ENCODE measurements at places on chromosomes 4 and X.

- no peak for DNase-seq
Measured at GRCh38 chr4:6502747-6503465, 30.5 kb upstream of the PPP2R2C start.

DNA sequence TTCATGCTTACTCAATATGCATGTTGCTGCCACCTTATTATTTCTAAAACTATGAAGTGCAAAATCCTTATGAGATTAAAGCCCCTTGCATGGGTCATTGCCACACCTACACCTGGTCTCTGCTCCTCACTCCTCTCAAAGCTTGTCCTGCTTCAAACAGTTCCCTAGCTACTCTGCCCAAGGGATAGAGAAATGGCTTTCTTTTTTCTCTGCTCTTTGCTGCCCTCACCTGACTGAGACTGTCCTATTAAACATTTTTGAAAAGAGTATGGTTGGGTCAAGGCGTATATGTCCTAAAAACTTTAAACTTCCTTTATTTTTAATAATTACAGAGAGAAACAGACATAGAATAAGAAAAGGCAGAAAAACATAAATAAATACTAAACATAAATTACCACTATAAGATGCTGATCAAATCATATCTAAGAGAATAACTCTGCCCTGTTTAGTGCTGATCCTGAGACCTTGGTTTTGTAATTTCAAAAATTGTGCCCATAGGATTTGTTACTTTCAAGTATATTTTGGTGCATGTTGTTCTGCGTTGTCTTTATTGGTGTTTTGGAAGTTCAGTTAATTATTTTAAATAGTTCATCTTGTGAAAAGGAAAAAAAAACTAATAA is 704.9 kb upstream of the PABPC4L start:
- DNase-seq = peak; percentile 5

- DNase-seq = no peak
Measured at GRCh38 chrX:47697181-47697580, 38.2 kb upstream of the UXT start.

GRCh38 chr4:2545321-2546013 is 9.0 kb downstream of the FAM193A start:
- DNase-seq = no peak

- no peak for DNase-seq
Measured at GRCh38 chr4:89142691-89143669, 31.6 kb downstream of the TIGD2 start.

GRCh38 chr4:48108309-48109073 is 25.6 kb downstream of the TXK start:
- DNase-seq = no peak

GRCh38 chr4:102355748-102356147 is 10.5 kb upstream of the SLC39A8 start:
- DNase-seq = peak; percentile 36

- no peak for DNase-seq
Measured at GRCh38 chr4:34619531-34620162, 1624.7 kb downstream of the ARAP2 start.

DNA sequence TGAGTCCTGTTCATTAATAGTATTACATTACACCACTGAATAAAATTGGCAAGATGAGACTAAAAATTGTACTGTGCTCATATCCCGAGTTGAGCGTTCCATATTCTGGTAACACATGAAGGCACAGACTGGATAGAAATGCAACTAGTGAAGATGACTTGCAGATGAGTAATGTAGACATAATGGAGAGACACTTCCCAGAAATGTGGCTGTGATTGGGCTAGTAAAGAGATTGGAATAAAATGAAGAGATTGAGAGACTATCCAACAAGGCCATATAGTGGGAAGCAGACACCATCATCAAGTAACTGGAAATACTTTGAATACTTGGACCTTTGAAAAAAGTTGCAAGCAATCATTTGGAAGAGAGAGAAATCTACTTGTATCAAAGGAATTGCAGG is 77.3 kb downstream of the DCAF8L1 start:
- DNase-seq = no peak

DNA sequence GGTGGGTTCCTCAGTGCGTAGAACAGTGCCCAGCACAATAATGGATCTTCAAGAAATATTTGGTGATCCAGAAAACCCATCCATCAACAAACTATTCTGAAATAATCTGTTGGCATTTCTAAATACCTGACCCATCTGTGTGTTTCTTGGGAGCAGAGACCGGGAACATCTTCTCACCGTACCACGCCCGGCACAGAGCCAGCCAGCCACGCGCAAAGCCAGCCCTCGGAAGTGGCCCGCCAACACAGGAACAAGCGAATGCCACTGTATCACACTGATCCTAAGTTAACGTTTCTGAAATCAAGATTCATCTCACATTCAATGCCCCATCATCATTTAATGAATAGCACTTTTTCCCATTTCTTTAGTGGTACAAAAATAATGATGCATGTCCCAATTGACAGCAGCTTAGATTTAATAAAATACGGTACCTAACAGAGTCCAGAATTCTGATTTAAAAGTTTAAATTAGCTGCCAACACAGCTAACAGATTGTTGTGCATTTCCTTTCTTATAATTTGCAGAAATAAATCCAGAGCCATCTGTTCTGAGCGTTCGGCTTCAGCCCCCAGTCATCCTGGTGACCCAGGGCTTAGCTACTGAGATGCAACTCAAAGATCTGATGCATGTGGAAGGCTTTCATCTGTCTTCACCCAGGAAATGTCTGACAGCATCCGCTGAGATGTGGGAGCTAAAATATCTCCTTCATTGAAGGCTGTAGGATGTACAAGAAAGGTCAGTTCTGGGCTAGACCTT is 44.2 kb downstream of the JAKMIP1 start:
- no peak for DNase-seq

DNA sequence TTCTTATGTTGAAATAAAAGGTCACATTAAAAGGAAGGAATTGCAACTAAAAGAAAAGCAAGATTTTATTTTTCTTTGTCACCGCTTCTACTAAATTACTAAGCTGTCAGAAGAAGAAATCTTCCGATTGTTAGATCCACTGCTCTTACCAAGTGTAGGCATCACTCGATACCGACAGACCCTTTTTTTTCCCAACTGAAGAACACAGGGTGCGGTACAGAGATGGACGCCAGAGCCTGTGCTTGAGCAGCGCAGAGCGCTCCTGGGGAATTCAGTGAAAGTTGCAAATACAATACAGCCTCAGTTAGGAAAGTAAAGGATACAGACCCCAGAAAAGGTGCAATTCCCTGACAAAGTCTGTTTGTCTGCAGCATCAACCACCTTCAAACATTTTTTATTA is 94.9 kb upstream of the WDR17 start:
- no peak for DNase-seq

DNA sequence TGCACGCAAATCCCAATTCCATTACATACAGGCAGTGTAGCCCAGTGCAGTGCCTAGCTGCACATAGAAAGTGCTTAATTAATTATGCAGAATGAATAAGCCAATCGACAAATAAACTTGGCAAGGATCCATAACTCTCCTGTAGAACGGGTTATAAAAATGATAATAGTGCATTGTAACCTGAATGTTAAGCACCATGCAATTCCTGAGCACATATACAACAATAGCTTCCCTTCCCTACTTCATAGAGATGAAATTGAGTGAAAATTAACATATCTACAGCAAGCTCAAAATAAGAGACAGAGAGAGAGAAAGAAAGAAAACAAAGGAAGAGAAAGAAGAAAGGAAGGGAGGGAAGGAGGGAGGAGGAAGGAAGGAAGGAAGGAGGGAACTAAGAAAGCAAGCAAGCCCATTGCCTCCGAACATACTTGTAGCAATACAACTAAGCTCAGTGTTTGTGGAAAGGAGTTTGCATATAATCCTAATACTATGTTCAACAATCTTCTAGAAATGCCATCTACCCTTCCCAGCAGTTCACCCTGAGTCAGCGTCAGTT is 1074.0 kb upstream of the LCORL start:
- DNase-seq = no peak

DNA sequence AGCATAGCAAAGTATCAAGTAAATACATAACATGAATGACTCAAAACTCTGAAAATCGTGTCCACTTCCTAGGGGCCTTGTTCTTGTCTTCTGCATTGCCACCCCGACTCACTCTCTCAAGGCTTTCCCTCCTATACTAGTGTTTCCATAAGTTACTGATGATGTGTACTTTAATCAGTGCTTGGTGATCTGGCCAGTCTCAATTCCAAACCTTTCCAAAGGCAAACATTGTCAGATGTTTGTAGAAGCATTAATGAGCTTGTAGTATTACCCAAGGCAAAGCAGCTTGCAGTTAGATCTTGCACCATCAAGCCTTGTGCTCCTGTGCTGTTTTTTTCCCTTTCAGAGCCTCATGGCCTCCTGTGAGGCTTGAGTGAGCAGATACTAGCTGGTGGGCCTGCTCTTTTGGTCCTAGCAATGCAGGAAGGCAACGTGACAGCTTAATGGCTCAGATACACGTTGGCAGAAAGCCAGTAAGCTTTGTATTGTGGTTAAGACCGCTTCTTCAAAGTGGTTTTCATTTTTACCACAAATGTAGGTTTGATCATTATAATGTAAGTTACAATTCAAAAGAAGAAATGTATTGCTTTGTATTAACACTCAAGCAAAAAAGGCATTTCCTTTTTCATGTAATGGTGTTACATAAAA is 51.8 kb downstream of the RBPJ start:
- peak; percentile 96 for DNase-seq

DNA sequence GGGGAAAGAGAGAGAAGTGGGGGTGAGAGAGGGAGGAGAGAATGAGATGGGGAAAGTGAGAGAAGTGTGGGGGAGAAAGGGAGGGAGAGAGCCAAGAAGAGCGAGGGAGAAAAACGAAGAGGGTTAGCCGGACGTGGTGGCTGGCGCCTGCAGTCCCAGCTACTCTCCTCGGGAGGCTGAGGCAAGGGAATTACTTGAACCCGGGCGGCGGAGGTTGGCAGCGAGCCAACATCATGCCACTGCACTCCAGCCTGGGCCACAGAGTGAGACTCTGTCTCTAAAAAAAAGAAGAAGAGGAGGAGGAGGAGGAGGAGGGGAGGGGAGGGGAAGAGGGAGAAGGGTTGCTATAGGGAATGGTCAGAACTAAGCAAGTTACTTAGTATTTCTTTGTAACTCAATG is 1.7 kb upstream of the NXT2 start:
- DNase-seq = no peak

DNA sequence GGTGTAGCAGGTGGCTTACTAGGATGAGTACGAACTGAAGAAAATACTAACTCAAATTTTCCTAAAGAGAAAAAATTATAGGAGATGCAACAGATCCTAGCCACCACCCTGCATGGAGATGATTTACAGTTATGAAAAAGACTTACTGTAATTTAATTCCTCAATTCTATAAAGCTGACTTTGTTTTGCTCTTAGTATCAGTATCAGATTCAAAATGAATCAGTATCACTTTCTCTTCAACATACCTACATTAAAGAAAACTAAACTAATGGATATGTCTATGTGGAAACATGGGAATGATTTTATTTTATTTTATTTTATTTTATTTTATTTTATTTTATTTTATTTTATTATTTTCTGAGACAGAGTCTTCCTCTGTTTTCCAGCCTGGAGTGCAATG is 525.8 kb downstream of the NLGN4X start:
- no peak for DNase-seq

DNA sequence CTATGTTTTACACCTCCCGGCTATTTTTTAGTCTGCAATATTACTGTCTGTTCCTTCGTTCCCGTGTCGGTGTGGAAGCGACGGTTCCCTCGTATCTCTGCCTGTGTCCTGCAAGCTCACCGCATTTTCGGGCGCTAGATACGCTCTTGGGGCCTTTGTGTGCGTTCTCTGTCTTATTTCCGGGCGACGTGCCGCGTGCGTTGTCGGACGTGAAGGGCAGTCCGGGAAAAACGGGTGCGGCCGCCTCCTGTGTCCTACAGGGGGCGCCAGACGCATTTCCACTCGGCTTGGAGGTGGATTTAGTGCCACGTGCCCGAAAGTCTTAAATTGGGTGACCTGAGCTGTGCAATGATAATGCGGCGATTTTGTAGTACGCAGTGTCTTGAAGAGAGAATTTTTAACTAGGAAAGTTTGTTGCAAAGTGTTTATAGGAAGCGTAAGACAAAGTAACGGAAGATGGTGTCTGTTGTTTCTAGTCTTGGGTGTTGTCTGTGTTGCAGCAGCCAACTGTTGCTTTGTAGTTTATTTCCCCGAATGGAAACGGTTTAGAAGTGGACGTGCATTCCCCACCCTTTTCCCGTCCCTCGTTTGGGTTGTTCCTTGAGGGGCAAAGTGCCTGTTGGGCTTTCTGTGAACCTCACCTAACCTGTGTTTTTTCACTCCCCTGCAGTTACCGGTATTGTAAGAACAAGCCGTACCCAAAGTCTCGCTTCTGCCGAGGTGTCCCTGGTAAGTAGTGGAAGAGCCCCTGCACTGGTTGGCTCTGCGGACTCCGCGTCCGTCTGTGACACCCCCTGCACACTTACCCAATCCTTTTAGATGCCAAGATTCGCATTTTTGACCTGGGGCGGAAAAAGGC is 720 bp downstream of the RPL10 start:
- peak; percentile 91 for DNase-seq

DNA sequence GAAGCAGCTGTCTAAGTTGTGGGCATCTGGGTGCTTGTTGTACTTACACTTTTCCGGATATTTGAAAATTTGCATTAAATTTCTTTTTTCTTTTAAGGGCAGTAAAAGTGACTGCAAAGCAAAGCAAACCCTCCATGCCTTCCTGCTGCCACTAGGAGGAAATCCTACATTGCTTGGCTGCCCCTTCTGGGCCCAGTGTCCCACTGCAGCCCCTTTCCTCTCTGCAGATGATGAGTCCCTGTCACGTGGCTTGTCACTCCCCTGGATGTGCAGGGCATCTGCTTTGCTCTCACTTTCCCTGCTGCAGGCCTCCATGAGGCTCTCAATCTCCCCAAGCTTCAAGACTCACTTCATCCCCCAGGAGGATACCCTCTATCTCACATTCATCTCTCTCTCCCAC is 12.7 kb downstream of the TSR2 start:
- DNase-seq = peak; percentile 45

GRCh38 chrX:153829799-153830639 is at the start of gene PDZD4:
PDZD4 (minus strand) TSS chrX:153830544; CDS start chrX:153830298, 246 bp downstream.
- DNase-seq = no peak

GRCh38 chrX:132384301-132384700 is 104.5 kb downstream of the MBNL3 start:
- DNase-seq = no peak

- DNase-seq = peak; percentile 90
Measured at GRCh38 chr4:87559090-87559837, 30.1 kb upstream of the SPARCL1 start.

- DNase-seq = no peak
Measured at GRCh38 chr4:61919561-61919960, 719.4 kb downstream of the ADGRL3 start.

DNA sequence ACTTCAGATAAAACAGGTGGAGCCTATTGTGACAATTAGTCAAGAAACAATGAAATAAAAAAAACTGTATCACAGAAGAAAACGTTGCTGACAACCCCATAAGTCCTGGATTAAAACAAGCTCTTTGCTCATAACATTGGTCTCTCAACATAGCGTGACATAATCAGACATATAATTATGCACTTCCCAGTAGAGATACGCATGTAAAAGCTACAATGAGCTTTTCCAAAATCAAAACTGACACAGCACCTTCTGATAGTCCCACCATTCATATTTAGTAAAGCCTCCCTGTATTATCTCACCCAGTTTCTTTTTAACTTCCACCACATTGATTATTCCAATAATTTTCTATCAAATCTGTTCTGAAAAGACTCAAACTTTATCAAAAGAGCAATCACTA is 372.1 kb upstream of the SMIM31 start:
- DNase-seq = no peak
